Nephron progenitor cell (in vitro differentiated cells): ENCODE measurements at places on chromosomes 2 and 18.

DNA sequence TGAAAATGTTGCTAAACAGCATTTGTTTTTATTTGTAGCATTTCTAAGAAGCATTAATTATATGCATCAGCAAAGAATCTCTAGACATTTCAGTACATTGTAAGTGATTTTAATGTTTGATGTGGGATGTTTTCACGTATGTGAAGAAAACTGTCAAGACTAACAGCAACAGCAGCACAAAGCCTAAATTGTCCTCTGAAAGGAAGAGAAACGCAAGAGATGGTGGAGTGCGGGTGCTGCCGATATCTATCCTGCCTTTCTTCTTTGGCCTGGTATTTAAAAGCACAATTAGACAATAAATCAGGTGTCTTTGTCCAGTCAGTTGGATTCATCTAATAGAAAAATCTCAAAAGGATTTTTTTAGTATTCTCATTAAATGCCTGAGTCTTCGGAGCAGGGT is 3.1 kb downstream of the TWIST2 start:
- no peak for DNase-seq
- H3K27me3 ChIP-seq: peaks cover 74% of the 10 kb centered on the region
- H3K27ac ChIP-seq: no peak overlapping the region
- H3K4me3 ChIP-seq: no peak overlapping the region
- peaks cover 52% of the 10 kb centered on the region for H3K4me1 ChIP-seq
- H3K36me3 ChIP-seq: peaks cover 30% of the 10 kb centered on the region

DNA sequence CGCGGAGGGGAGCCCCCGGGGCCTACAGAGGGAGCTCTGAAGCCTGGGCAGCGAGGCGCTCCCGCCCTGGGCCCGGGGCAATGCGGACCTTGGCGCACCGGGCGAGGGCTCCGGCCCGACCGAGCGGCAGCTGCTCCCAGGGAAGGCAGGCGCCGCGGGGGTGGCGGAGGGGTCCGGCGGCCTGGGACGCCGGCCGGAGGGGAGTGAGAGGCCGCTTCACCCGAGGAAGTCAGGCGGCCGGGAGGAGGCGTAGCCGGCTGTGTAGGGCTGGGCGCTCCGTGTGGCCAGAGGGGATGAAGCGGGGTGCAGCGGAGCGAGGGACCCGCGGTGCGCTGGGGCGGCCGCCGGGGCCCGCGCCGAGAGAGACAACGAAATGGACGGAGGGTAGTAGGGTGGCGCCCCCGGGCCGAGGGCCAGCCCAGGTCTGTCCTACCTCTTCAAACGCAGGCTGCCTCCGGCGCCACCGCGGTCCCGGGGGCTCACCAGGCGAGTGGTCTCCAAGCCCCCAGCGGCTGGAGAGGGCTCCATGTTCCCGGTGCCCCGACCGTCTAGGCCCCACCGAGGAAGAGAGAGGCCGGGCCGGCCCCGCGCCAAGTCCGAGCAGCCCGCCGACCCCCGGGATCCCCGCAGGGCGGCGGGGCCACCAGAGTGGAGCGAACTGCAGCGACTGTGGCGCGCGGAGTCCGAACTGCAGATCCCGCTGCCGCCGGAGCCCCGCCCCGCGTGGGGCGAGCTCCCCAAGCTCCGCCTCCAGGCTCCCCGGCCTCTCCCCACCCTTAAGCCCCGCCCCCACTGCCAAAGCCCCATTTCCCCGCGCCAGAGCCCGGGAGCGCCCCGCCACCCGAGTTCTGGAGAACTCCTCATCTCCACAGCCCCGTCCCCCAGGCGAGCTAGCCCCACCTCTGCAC is at the start of gene SLC30A3:
Gene SLC30A3, minus strand, starts transcription at position 669 of the 908 bp plus-strand sequence. Its CDS starts 141 bp downstream, at position 528.
- peaks cover 44% of the 10 kb centered on the region for H3K27me3 ChIP-seq
- no peak within 1 kb of the TSS for H3K27ac ChIP-seq
- no peaks in the 10 kb centered on the region for H3K36me3 ChIP-seq

DNA sequence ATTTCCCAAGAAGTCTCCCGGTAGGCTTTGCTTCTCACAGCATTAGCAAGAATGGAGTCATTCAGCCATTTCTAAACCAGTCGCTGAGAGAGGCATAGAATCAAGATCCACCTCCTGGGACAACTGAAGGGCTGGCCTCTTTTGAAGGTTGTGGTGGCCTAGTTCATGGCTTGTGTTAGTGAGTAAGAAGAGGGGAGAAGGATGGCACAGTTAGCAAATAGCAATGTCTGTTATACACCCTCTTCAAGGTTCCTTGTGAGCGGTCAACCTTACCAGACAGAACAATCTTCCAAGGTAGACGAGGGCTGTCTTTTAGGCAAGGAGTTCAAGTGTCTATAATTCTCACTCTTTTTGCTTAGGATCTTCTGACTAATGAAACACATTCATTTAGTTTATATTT is 35.4 kb upstream of the DNAH7 start:
- no peaks in the 10 kb centered on the region for H3K36me3 ChIP-seq
- H3K4me1 ChIP-seq: peaks cover 42% of the 10 kb centered on the region
- H3K4me3 ChIP-seq: no peak overlapping the region
- no peak overlapping the region for H3K27ac ChIP-seq
- DNase-seq: no peak
- no peaks in the 10 kb centered on the region for H3K27me3 ChIP-seq

GRCh38 chr2:109637749-109638570 is 23.8 kb downstream of the SOWAHC start:
- no peaks in the 10 kb centered on the region for H3K36me3 ChIP-seq
- no peak overlapping the region for H3K27ac ChIP-seq

DNA sequence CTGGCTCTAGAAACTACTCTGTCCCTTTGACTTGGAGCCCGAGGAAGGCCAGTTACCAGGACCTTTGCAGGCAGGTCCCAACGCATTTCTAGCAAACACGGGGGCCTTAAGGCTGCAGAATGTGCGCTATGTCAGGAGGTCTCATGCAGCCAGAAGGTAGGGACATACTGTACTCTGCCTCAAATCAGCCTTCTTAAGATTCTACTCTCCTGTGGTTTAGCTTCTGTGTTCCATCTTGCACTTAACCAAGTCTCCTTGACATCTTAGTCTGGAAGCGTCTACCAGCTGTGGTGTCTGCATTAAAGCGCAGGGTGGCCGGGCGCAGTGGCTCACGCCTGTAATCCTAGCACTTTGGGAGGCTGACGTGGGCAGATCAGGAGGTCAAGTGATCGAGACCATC is 65.5 kb downstream of the STEAP3 start:
- H3K4me3 ChIP-seq: no peak overlapping the region
- H3K27ac ChIP-seq: no peak overlapping the region
- DNase-seq: no peak
- peaks cover 22% of the 10 kb centered on the region for H3K27me3 ChIP-seq

- no peaks in the 10 kb centered on the region for H3K36me3 ChIP-seq
- DNase-seq: no peak
- H3K27me3 ChIP-seq: peaks cover 40% of the 10 kb centered on the region
- H3K4me3 ChIP-seq: no peak overlapping the region
- H3K4me1 ChIP-seq: no peaks in the 10 kb centered on the region
- no peak overlapping the region for H3K27ac ChIP-seq
Observed at GRCh38 chr2:74242354-74243071, 44.1 kb downstream of the MTHFD2 start.

DNA sequence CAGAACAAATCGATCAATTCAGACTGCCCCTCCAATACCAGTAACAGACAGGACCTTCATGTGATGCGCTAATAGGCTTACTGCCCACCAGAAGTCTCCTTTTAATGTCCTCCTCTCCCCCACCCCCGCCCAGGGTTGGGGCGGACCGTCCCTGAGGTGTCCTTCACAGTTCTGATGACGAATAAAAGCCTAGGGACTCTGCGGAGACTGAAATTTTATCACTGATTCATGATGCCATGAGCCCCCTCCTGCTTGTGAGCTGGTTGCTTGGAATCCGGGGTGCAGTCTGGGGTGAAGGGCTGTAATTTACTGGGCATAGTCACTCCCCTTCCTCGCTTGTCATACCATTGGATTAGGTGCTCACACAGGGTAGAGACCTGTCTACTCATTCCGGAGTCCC is 42.3 kb downstream of the B3GNT2 start:
- H3K27ac ChIP-seq: no peak overlapping the region
- no peak overlapping the region for H3K4me3 ChIP-seq
- H3K36me3 ChIP-seq: no peaks in the 10 kb centered on the region
- H3K4me1 ChIP-seq: no peaks in the 10 kb centered on the region

DNA sequence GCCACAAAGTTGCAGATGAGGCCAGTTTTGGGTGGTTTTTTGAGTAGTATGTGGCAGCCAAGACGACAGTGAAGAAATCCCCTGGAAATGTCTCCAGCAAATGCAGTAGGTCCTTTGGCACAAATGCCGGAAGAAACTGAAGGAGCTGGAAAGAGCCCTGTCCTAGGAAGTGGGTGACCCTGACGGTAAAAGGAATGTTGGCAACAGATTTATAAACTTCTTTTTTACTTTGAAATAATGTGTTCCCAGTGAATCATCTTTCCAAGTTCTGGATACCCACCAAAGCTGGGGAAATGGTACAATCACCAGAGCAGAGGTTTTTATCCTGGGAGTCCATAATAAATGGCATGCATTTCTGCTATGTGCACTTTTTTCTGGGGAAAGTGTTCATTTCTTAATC is 112.9 kb downstream of the CSRNP3 start:
- no peaks in the 10 kb centered on the region for H3K27me3 ChIP-seq
- peaks cover 67% of the 10 kb centered on the region for H3K36me3 ChIP-seq
- H3K4me3 ChIP-seq: no peak overlapping the region
- DNase-seq: no peak

GRCh38 chr2:47266939-47267710 is 112.0 kb upstream of the STPG4 start:
- no peak for DNase-seq
- H3K27me3 ChIP-seq: peaks cover 4% of the 10 kb centered on the region
- H3K36me3 ChIP-seq: no peaks in the 10 kb centered on the region
- H3K27ac ChIP-seq: no peak overlapping the region
- H3K4me3 ChIP-seq: no peak overlapping the region

DNA sequence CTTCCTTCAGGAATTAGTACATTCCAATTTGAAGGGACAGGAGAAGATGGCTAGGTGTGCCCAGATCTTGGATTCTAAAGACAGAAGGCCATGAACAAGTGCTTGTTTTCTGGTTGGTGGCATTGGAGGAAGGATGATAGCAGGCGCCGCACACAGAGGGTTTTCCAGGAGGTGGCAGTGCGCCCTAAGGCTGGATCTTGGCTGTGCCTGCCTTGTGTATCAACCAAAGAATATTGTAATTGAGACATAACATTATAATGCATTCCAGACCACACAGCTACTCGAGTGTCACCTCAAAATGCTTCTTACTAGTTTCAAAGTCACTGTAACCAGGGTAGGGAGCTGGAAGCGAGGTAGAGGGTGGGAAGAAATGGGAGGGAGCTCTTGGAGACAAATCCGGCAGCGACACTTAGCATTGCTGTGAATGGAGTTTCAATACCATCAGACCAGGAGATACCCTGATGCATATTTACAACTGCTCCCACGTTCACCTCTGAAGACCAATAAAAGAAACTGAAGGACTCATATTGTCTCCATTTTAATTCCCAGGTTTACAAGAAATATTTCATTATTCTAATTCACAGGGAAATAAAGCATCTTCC is 42.5 kb downstream of the CPO start:
- H3K27me3 ChIP-seq: no peaks in the 10 kb centered on the region
- no peaks in the 10 kb centered on the region for H3K36me3 ChIP-seq
- H3K27ac ChIP-seq: no peak overlapping the region
- H3K4me3 ChIP-seq: no peak overlapping the region
- peaks cover 21% of the 10 kb centered on the region for H3K4me1 ChIP-seq

DNA sequence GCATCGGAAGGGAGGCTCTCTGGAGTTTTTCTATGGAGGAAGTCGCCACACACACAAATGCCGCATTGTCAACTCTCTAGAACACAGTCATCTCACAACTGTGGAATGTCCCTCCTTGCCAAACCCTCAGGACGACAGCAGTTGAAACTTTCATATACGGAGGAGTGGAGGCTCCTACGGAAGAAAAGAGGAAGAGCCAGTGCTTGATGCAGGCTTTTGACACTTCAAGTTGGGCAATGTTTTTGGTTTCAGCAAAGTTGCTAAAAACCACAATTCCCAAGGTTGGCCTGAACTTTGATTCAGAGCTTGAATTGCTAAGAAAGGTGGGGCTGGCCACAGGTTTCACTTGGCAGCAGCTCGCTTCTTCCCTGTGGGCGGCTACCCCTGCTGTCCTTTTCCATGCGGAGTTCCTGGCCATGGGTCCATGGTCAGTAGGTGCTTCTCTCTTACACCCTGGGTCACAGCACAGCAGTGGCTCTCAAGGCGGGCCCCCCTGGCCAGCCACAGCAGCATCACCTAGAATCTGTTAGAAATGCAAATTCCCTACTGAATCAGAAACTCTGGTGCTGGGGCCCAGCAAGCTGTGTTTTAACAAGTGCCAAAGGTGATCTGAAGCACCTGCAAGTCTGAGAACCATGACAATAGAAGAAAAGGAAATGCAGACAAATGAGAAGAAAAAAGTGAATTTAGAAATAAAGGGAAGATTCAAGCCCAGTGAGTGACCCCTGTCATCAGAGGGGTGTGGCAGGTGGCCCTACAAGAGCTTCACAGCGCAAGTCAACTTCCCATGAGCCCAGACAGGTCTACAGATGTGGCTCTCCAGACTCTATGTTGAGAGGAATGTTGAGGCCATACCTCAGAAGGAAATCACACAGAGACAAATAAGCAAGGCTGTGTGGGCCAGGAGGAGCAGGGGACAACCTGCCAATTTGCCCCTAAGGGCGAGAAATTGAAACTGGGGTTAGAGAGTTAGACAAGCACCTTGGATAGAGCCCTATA is 856.4 kb downstream of the RNF144A start:
- peaks cover 5% of the 10 kb centered on the region for H3K27me3 ChIP-seq
- H3K4me3 ChIP-seq: no peak overlapping the region
- no peaks in the 10 kb centered on the region for H3K36me3 ChIP-seq
- H3K27ac ChIP-seq: peak overlapping the region; percentile 75
- DNase-seq: no peak
- H3K4me1 ChIP-seq: no peaks in the 10 kb centered on the region

DNA sequence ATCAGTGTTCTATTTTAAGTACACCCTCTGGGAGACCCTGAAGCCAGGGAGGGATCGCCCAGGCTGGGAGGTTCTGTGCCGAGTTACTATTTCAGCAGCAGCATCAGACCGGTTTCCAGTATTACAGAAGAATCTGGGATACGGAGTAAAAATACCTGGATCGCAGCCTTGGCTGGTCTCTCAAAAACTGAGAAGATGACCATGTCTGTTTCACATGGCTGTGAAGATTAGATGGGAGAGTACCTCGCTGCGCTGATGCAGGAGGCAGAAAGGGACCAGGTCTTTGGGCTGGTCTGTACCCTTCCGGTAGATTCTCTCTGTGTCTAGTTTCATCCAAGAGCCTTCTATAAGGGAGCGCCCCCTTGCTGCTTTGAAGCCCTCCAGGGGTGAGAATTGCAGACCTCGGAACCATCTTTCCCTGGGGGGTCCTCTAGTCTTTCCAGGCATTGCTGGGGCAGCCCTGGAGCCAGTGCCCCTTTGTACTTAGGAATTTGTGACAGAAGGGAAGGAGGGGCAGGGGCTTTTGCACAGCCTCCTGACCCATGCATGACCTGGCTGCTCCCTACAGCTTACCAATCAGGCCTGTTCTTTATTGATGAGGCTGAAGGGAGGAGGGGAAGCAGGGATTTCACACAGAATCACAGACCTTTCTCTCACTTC is 56.3 kb upstream of the MAPRE3 start:
- no peak overlapping the region for H3K4me3 ChIP-seq
- peaks cover 5% of the 10 kb centered on the region for H3K27me3 ChIP-seq
- peak; percentile 30 for DNase-seq
- no peaks in the 10 kb centered on the region for H3K4me1 ChIP-seq
- no peak overlapping the region for H3K27ac ChIP-seq
